Stimulated activated naive B cell treated with anti-CD40 and anti-IgM and Interleukin-4, amounts not matched to agents 10 μg/mL and 1 μg/mL and 100 μg/mL, for 72 hours (primary cell): ENCODE measurements at places on chromosomes 4 and X.

DNA sequence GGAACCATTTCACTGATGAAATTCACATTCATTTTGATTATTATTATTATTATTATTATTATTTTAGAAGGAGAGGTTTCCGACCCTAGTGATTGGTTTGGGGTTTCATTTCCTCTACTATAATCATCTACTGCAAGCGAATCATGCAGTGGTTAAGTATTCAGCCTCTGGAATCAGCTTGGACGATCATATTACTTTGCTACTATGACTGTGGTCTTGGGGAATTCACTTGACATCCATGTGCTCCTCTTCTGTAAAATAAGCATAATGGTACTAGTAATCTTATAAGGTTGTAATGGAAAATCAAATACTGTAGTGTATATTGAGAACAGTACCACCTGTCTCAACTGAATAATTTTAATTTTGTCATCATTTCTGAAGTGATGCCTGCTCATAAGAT, 132.1 kb upstream of the SLC4A4 start:
- no peak for DNase-seq

DNA sequence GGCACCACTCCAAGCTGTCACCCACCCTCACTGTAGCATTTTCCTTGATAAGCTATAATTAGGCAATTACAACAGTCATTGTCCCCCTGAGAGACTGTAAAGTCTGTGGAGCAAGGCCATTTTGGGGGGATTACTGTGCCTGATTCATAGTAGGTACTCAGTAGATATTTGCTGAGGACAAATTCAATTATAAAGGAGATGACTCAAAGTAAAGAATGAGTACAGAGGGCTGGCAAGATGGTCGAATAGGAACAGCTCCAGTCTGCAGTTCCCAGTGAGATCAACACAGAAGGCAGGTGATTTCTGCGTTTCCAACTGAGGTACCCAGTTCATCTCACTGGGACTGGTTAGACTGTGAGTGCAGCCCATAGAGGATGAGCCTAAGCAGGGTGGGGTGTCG, 42.0 kb downstream of the MAOB start:
- no peak for DNase-seq

- no peak for DNase-seq
Observed at GRCh38 chr4:39335566-39335965, 30.6 kb downstream of the RFC1 start.

GRCh38 chrX:149272690-149273463, 232.2 kb downstream of the IDS start:
- DNase-seq = no peak

GRCh38 chrX:34563804-34564203, 93.3 kb downstream of the TMEM47 start:
- DNase-seq = no peak

DNA sequence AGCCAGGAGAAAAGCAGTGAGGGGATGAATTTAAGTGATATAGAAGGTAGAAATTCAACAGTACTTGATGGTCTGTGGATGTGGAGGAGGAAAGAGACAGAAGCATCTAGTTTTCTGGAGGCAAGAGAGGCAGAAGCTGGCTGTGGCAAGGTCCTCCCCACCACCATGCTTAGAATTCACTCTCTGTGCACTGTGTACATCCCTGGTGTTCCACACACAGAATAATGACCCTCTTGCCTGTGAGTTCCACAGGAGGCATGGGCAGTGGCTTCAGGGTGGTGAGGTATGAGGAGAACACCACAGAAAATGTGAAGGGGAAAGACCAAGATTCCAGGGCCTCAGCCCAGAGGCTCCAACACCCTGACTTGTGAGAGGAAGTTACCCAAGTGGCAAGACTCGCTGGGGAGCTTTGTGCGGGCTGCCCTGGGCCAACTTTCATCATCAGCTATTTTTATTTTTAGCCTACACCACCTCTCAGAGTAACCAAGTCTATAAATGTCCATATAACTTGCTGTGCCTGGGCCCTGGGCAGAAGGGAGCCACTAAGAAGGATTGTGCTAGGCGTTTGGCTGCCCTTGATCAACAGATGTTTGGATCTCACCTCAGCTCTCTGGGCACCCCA, 7.8 kb upstream of the INTS6L start:
- DNase-seq = no peak

DNA sequence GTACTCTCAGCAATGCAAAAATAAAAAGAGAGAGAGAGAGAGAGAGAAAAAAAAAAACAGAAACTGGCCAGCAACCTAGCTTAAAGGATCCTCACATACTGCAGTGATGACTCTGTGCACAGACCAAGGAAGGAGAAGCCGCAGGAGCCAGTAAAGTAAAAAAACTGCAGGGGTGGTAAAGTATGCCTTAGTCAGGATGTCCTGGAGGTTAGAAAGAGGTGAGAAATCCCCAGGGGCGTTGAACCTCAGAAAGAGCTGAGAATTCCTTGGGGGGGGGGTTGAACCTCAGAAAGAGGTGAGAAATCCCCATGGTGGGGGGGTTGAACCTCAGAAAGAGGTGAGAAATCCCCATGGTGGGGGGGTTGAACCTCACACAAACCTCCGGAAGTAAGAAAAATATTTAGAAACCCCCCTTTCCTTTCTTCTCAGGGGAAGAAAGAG, 48.0 kb downstream of the MAGEA9 start:
- no peak for DNase-seq

DNA sequence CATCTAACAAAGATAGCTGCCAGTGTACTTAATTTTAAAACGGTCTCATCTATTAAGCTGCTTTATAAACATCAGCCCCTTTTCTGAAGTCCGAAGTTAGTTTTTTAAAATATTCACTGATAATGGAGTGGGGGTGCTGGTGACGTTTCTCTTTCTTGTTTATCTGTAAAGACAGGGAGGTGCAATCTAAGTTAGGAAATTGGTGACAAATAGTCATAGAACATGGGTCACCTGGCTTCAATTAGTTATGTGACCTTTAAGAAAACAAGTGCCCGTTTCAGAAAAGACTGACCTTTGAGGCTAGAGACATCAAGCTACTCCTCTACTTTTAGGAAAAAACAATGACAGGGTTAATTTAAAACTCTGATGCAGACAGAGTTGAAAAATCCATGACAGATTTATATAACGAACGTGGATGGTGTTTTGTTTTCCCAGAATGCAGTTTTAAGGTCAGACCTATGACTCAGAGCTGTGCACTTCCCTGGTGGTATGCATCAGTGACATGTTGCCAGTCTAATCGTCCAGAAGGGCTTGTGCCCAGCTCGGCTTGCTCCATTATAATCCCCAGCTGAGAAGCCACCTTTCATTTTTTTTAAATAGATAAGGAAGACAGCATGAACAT, 38.2 kb downstream of the FHL1 start:
- DNase-seq = no peak

DNA sequence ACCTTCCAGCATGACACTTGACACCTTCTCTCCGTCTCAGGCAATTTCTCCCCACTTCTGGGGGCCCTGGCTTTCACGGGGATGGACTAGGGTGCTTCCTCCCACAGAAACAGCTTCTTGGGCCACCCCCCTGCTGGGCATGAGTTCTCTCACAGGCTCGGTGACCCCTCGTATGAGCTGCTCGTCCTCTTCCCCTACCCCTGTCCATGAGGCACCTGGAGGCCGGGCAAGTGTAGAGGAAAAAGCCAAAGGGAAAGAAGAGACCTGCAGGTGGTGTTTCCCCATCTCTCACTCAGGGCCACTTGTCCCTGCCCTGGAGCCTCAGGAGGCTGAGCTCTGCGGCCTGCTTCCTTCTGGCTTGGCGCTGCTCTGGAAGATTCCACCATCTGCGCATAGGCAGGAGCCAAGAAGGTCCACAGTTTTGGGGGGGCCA, 1.9 kb upstream of the RGS12 start:
- DNase-seq = no peak

DNA sequence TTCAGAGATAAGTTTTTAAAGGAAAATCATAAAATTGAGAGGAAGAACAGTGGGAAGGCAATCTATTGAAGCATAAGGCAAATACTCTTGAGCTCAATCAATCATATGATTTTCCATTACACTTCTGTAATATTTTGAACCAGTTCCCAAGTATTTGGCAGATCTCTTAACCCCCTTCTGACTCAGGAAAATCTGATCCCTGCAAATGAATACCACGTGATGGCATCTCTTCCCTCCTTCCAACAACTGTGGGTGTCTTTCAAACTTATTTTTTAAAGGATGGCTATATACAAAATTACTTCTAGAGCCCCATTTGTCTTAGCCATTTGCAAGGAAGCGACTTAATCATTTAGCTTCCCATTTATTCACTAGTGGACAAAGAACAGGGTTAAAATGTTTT, 41.9 kb downstream of the AMOT start:
- DNase-seq = no peak

DNA sequence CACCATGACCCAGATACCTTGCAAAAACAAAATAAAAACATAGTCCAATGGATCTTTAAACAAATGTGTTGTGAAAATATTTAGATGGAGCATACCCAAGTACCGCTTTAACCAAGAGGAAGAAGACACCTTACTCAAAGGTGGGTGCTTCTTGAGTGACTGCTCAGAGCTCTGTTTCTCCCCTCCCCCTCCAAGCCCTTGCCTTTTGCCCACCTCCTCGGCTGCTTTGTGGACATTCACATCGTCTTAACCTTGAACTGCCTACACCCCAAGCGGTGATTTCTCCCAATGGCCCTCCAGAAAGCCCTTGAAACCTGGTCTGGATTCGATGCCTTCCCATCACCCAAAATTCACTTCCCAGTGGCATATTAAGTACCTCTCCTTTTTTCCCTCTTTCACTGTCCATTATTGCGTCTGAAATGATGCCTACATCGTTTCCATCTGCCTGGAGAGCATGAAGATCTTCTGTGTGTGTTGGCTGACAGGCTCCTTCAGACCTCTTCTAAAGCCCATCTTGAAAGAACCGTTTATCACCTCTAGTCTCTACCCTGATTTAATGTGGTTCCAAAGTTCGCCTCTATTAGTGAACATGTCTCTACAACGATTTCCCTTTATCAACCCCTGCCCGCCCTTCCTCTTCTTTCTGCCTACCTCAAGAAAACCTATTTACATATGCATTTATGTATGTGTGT, 968 bp downstream of the GPRIN3 start:
- no peak for DNase-seq

DNA sequence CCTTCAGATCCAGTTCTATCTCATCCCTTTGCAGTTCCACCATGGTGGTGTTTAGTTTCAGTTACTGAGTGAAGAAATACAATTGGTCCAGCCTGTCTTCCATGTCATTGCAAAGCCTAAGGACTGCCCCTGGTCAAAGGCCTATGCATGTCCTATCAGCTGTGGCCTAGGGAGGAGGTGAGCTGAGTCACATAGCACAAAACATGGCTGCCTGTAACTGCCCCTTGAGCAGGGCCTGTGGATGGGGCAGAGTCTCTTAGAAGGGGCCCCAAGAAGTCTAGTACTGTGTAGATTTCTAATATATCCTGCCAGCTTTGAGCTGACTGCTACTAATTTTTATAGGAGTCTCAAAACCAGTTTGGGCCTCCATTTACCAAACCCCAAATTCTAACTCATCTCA, 296.7 kb downstream of the FBXW7 start:
- no peak for DNase-seq
